ENCODE measurements at places on chromosomes 4 and X. TPM values are rescaled to one million over a fixed set of nuclear protein-coding genes. Genes with fewer than 3 reads are reported as not detected.

The FAM47E gene
- 6.6 TPM for total RNA-seq

The ZNF185 gene
- total RNA-seq, result 5.9 TPM

The MTTP gene
- 0.77 TPM for total RNA-seq

The UCP1 gene
- total RNA-seq, result 0.51 TPM

The VCX2 gene
- total RNA-seq, result not detected

The PHEX gene
- 0.67 TPM for total RNA-seq

The RBM46 gene
- not detected for total RNA-seq

The GK gene
- total RNA-seq, result 5.6 TPM

The POLN gene
- total RNA-seq, result 1.2 TPM

The HPGDS gene
- not detected for total RNA-seq

The PF4V1 gene
- total RNA-seq, result not detected
